ENCODE measurements at places on chromosomes 16 and 17.

DNA sequence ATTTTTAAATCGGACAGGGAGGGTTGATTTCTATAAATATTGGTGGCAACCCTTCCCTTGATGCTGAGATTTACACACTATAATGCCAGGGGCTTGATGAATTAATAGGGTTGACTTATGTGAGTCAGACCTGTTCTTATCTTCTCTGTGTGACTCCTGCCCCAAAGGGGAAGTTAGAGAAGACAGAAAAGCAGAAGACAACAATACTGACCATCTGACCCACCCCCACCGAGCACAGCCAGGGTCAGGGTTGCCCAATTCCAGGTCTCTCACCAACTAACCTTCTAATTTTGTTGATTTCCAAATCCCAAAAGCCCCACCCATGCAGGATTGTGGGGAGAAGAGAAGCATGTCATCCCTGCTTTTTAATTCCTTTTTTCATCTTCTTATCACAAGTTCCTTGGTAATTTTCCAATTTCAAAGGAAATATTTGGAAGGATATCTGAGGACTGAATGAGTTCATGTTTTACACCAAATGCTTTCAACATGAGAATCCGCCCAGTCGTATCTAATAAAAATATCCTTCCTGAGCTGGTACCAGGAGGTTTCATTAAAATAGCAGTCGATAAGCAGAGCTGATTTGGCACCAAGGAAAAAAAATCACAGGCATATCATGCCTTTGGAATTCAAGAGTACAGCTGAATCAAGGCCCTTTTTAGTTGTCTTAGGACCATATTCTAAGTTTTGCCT lies 603.4 kb upstream of the CDH11 start:
- no peak for DNase-seq

DNA sequence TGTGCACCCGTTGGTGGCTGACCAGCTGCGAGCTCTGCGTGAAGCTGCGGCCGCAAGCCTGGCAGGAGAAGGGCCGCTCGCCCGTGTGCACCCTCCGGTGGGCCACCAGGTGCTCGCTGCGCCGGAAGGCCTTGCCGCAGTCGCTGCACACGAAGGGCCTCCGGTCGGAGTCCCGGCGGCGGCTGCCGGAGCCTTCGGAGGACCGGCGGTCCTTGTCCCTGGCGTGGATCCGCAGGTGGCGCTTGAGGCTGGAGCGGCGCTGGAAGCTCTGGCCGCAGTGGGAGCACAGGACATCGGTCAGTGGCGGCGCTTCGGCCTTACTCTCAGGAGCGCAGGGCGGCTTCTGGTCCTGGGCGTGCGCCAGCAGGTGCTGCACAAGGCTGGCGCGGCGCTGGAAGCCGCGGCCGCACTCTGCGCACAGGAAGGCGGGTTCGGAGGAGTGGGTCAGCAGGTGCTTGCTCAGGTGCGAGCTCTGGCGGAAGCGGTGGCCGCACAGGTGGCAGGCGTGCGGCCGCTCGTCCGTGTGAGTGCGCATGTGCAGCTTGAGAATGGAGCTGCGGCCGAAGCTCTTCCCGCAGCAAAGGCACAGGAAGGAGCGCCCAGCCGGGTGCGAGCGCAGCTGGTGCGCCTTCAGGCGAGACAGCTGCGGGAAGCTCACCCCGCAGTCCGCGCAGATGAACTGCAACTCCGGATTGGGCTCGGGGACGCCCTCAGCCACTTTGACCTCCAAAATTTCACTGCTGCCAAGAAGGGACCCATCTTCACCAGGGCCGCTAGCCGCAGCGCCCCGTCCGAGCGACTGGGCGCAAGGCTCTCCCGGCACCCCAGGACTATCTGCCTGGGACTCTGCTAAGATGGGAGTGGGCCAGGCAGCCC lies 9.1 kb downstream of the ZSCAN10 start:
- DNase-seq, result no peak

- DNase-seq, result no peak
Measured at GRCh38 chr17:32461853-32462617, 17.7 kb downstream of the PSMD11 start.

DNA sequence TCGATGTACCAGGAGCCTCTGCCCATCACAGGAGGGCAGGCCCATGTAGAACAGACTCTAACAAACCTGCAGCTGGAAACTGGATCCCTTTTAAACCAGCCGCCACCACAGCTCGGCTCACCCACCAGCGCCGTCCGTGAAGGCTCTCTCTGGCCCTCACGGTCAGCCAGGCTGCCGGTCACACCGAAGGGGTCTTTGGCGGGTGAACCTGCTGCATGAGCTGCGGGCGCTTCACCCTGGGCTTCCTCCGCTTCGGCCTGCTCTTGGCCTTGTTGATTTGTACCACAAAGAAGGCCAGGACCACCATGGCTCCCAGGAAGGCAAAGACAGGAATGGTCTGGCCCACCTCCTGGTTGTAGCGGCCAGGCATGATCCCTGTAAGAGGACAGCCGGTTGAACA lies 11.7 kb upstream of the SLC38A8 start:
- no peak for DNase-seq

DNA sequence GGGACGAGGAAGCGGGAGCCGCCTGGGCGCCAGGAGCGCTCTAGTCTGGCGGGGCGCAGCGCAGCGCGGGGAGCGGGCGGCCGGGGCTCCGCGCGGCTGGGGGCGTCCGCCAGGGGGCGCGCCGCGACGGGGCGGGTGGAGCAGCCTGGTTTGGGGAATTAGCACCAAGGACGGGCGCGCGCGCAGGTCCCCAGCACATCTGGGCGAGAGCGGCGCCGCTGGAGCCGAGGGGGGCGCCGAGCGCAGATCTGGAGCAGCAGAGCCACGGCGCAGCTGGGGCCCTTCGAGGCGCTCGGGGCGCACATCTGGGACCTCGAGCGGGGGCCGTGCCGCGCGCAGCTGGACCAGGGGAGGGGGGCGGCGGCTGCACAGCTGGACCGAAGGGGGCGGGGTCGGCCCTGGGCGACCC lies at the start of gene NXPH3:
TSS of gene NXPH3 (plus strand) at position 193 of the 409 bp plus-strand sequence. CDS start 349 bp downstream, outside the sequence.
- no peak for DNase-seq

DNA sequence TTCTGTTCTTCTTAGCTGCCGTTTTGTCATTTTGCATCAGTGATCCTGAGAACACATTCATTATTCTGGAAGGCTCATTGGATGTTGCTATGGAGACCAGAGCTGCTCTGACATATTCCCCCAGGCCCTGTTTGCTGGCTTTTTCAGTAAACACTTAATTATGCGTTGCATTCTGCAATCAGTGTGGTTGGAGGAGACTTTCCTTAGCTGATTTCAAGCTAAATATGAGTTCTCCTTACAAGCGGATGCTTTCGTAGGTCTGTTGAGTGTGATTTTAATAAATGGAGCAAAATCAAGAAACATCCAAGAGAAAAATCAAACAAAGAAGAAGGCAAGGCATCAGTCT lies 38.2 kb upstream of the NUDT7 start:
- DNase-seq, result no peak

DNA sequence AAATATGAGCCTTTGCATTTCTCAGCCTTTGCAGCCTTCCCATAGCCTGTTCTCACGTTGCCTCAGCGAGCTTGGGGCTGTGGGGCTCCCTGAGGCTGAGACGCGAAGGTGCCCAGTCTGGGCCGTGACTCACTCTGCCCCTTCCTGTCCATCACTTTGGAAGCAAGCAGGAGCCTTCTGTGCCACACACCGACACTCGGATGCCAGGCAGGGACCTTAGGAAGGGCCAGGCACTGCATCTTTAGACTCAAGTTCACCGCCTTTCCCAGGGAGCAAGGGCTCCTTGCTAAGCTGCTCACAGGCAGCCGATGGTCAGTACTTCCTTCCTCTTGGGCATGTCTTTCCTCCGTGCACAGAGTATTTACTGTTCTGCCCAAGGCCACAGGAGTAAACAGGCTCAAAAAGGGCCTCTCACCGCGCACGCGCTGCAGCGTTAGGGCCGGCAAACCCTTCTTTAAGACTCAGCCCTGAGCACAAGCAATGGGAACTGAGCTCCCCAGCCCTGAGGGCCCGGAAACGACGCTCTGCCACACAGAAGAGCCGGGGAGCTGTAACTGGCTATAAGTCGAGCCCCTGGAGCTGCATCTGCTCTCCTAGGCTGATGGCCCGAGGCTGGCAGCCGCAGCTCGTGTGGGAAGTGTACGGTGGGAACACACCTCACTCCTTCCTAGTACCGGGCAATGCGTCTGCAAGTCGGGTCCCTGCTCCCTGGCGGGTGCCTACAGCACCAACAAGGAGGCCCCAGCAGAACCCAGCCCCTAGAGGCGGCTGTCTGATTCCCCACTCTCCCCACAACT lies 7.2 kb downstream of the TIMM22 start:
- DNase-seq, result no peak

Measured in forelimb muscle (tissue), 1 donor.